ENCODE measurements at places on chromosomes 7 and 10.

DNA sequence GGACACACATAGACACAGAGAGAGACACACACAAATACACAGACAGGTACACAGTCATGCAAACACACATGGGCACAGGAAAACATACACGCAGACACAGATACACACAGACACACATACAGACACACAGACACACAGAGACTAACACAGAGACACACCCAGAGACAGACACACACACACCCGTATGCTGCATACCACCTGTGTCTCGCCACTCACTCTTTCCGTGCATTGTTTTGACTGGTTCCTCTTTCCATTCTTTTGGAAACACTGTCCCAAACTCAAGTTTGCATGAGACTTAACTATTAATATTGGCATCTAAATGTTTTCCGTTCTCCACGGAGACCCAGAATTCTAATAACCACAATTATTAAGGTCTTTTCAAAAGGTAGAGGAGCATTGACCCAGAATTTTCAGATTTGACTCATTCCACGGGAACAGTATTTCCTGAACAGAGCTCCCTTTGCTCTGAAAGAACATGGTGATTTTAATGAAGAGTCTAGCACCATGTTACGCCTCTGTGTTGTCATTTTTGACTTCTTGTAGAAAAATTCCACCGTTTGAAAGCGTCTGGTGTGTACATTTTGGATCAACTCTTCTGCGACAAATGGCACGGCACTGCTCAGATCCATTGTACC, 141.2 kb upstream of the RNF32 start:
- no peak for DNase-seq

DNA sequence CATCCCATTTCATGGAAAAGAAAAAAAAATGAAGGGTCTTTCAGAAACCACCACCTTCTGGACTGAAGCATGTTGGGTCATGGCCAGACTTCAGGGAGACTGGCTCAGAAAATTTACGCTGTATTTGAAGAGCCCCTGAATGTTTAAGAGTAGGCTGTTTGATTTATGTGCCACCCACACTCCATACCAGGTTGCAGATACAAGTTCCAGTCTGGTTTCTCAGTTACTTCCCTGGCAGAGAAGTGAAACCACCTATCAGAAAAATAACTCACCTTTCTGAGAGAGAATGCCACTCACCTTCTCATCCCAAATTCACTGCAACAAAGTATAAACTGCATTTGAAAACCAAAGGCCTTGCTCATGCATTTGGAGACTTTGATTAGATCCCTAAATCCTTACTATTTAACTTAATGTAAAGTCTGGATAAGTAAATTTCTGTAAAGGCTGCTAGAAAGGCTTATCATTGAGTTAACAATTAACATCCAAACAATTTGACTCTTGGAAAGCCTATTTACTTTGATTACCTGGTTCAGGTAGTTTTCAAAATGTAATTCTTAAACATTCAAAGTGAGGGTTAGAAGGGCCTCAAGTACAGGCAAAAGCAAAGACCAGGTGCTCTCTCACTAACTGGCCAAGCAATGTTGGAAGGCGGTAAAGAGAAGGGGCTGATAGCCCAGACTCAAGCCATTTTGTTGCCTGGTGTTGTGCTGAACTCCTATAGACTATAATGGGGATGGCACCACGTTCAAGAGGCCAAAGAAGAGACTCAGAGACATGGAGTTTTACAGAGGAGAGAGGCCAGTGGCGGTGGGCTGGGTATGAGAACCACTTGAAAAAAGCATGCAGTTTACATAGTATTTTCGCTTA, 12.8 kb upstream of the ADD3 start:
- no peak for DNase-seq

DNA sequence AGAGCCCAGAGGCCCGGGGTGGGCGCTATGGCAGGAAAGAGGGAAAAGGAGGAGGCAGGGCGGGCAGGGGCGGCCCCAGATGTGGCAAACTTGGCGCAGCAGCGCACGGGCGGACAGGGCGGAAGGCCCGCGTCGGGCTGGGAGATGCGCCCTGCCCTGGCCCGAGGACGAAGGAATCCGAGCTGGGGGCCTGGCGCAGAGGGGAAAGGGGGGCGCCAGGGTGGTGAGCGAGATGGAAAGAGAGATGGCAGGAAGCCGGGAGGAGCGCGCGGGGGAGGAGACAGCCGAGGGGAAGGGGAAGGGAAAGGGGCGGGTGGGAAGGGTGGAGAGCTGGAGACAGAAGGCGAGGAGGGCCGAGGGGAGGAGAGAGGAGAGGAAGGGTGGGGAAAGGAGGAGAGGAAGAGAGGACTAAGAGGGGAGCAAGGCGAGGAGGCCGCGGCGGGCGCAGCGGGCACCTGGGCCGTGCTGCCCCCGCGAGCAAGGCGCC, at the start of gene MARVELD1:
MARVELD1 (plus strand) TSS at position 392 of the 487 bp plus-strand sequence. CDS start 147 bp downstream, outside the sequence.
- DNase-seq: no peak

- no peak for DNase-seq
Measured at GRCh38 chr10:6136215-6137201, 47.7 kb downstream of the RBM17 start.

- DNase-seq: no peak
Measured at GRCh38 chr7:84187813-84188510, 6.6 kb downstream of the SEMA3A start.

DNA sequence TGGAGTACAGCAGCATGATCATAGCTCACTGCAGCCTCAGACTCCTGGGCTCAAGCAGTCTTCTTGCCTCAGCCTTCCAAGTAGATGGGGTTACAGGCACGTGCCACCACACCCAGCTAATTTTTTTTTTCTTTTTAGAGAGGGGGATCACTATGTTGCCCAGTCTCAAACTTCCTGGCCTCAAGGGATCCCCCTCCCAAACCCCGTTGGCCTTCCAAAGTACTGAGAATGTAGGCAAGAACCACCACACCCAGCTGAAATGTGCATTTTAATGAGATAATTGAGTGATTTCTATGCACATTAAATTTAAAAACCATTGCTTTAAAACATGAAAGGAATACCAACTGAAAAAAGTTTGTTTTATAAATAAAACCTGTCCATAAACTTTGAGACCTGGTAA, 25.6 kb downstream of the MARCHF5 start:
- DNase-seq: no peak

DNA sequence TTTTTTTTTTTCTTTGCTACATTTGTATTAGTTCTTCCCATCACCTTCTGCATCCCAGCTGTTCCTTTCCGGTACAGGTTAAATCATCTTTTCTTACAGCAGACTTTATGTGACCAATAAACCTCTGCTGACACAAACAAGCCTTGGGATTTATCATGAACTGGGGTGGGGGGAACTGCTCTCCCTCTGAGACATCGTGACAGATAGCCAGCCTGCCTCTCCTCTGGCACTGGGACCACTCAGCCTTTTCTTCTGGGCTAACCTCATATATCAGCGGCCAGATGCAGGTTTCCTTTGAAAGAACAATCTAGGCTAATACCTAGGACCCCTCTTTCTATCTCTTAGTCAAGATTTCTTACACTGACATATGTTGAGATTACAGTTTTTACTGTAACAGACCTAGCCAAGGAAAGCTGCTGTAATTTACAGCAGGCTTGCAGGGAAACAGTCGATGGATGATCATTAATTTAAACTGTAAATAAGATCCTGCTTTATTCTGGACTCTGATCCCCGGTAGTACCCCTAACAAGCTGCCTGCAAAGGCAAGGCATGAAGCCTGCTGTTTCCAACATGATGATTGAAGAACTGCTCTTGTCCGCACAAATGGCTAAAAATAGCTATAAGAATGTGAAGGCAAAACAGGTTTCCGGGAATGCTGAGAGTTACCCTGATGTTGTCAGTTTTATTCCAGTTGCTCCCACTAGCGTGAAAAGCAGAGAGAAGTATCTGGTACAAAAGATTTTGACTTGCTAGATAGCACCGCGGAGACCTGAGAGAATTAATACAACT, 338.7 kb downstream of the SORCS1 start:
- DNase-seq: no peak

GRCh38 chr10:19817231-19817933, 1.1 kb downstream of the PLXDC2 start:
- no peak for DNase-seq

GRCh38 chr10:2980791-2981360, 86.5 kb upstream of the PFKP start:
- no peak for DNase-seq

DNA sequence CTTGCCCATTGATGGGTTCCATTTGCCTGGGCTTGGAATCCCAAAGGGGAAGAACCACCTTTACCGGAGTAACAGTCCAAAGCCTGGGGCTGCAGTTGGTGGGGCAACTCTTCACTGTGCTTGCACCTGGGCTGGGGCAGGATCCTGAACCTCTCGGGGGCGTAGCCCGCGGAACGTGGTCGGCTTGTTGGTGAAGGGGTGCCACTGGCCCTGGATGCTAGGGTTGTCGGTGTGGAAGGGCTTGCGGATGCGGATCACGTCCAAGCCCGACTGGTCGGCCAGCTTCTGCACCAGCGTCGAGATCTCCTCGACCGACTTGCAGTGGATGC, 710 bp downstream of the MRPL43 start:
- no peak for DNase-seq

- no peak for DNase-seq
Measured at GRCh38 chr7:127252377-127252713, 396 bp downstream of the GRM8 start.

DNA sequence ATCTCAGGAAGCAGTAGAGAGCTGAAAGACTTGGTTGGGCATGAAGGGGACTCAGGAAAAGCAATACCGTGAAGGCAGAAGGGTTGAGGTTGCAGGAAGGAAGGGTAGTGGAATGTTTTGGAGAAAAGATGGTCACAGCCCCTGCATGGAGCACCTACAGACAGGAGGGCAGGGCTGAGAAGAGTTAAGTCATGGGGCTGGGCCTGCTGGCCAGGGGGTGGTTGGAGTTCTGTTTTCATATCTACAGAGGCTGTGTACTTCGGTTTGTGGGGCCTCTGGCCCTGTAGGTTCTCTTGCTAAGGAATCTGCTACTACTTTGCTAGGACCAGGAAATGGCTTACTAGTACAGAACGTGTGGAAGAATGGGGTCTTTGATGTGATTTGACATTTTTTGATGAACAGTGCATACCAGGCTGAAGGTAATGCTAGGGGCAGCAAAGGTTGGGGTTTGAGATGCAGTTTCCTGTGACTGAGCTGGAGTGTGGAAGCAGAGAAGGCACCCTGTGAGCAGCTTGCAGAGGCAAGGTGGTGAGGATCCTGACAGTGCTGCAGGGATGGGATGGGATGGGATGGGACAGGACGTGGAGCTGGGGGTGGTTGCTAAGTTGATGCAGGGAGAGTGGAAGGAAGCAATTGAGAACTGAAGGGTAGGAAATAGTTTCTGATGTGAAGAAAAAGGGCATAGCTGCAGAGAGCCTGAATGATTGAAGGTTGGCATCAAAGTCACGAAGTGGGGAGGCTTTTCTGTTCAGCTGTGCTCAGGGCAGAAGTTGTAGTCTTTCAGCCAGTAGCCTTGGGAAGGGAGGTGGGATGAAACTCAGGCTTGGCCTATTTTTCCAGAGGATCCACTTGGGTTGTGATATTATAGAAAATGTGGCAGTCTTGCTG, 7.8 kb downstream of the RPS24 start:
- DNase-seq: no peak

DNA sequence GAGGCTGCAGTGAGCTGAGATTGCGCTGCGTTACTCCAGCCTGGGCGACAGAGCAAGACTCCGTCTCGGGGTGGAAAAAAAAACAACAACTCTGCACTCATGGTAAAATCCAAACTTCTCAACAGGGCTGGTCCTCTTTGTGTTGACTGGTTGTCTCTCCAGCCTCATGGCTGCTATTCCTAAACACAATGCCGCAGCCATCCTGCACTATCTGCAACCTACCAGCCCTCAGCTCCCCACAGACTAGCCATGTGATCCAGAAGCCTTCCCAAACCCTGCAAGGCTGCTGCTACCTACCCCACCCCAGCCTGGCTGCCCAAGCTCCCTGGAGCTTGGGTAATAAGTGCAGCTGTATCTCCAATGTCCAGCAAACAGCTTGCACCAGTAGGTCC, 11.7 kb downstream of the ZYX start:
- no peak for DNase-seq

DNA sequence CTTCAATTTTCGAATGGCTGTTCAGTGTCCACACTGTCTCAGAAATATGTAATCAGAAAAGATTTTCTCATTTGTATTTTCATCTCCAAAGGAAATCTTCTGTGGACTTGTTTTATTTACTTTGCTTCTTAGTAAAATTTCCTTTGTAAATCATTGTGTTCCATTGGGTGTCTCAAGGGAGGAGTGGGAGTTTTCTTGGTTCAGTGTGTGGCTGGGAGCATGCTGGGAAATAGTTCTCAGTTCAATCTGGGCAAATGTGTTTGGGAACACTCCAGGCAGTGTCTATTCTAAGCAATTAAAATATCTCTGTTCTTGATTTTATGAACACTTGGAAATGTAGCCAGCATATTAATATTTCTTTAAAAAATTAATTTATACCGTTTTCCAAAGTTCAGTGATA, 1019.8 kb downstream of the CNTNAP2 start:
- DNase-seq: no peak

DNA sequence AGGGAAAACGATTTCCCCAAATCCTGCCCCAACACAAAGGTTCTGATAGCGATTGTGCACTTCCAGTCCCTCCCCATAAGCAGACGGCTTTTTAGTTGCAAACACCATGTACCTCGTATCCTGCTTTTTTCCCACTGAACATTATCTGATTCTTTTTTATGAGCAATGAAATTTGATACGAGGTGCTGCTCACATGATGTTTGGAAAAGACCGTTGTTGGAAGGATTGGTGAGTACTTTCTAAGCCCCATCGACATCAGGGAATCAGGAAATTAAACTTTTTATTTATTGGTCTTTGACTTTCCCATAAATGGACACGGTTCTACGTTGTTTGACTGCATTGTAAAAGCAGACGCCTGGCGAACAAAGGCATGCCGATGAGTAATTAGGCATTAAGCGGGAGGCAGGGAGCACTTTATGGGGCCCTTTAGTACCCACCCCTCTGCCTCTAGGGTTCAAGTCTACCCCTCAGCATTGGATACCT, 49.4 kb downstream of the TEX36 start:
- DNase-seq: no peak

DNA sequence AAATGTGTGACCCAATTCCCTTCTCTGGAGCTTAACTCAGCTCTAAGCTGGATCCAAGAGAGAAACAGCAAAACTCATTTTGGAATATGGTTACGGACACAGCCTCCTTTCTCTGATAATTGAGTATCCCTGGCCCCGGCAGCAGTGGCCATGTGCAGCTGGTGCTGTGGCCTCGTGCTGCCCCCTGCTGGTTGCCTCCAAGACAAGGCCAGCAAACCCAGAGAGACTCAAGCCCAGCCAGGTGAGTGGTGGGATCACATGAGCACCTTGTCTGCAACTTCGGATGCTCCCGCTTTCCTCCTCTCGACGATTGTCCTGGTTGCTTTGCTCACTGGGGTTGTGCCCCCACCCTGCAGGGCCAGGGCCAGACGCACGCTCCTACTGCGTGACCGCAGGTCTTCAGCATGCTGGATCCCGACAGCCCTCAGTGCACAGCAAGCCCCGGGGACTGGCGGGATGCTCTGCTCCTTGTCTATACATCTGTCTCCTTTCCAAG, 19.4 kb downstream of the SFTPD start:
- peak; percentile 60 for DNase-seq

DNA sequence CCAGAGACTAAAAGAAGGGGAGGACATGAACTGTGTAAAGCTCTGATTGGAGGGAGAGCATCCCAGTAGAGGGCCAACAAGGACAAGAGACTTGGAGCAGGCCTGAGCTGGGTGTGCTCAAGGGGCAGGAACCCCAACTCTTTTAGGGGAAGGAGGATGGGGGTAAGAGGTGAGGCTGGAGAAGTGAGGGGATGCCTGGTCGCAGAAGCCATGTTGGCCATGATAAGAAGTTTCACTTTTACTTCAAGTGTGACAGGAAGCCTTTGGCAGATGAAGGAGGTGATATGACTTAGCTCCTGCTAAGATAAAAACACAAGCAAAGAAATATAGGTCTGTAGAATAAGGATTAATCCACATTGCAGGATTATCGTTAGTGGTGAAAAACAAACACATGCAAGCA, 208.3 kb downstream of the JAZF1 start:
- no peak for DNase-seq
